ENCODE measurements at places on chromosomes 7 and 10. TPM values are rescaled to one million over a fixed set of nuclear protein-coding genes. Genes with fewer than 3 reads are reported as not detected.

DNA sequence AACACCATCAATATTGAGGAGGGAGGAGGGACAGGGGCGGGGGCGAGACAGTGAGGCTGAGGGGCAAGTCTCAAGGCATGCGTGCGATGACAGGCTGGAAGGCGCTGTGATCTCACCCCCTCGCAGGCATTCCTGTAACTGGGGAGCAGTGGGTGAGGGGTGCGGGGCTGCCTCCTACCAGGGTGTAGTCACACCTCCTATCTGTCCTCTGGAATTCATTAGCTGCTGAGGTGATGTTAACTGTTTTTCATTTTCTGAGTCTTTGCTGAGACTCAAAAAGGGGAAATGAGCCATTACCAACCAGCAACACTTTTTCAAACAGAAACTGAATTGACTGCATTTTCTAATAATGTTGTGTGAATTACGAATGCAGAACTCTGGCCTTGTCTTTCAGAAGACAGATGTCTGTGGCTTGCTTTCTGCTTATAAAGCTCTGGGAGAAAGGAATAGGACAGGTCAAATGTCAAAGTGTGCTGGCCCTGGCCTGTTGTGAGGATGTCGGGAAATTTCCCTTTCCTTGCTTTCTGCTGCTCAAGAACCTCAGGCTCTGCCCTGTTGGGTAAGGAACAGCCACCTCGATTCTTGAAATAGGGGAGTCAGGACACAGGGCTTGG lies 23.7 kb upstream of the CDH23 start:
- H3K36me3 ChIP-seq = no peaks in the 10 kb centered on the region
- H3K27me3 ChIP-seq = peaks cover 8% of the 10 kb centered on the region
- no peak overlapping the region for H3K27ac ChIP-seq

- no peaks in the 10 kb centered on the region for H3K36me3 ChIP-seq
- DNase-seq = no peak
- no peak overlapping the region for H3K4me3 ChIP-seq
- no peaks in the 10 kb centered on the region for H3K27me3 ChIP-seq
- no peak overlapping the region for H3K27ac ChIP-seq
These were observed 227.7 kb downstream of the CRPPA start for GRCh38 chr7:16193631-16194030.

- no peaks in the 10 kb centered on the region for H3K4me1 ChIP-seq
- no peak for DNase-seq
- no peaks in the 10 kb centered on the region for H3K36me3 ChIP-seq
- H3K4me3 ChIP-seq = no peak overlapping the region
- H3K27me3 ChIP-seq = no peaks in the 10 kb centered on the region
- H3K27ac ChIP-seq = no peak overlapping the region
These were observed 395.9 kb downstream of the SORCS3 start for GRCh38 chr10:105037022-105037421.

DNA sequence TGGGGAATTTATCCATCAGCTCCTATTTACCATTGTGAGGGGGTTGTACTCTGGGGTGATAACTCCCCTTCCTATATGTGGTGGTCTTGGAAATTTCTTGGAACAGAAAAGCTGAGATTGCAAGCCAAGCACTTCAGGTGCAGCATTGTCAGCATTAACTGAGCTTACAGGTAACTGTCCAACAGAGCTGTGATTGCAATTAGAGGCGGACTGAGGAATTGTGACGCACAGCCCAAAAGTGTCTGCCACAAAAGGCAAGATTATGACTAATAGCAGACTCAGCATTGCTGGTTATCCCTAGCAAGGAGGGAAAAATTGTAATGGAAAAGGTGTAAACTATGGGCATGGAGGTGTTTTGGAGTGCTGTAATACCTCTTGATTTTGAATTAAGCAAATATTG lies 126.1 kb upstream of the AGR3 start:
- H3K4me3 ChIP-seq = no peak overlapping the region
- no peak overlapping the region for H3K27ac ChIP-seq
- H3K4me1 ChIP-seq = no peaks in the 10 kb centered on the region
- no peaks in the 10 kb centered on the region for H3K27me3 ChIP-seq
- no peak for DNase-seq
- H3K36me3 ChIP-seq = no peaks in the 10 kb centered on the region

The ERV3-1 gene
- total RNA-seq = 23.1 TPM

The CLRN3 gene
- total RNA-seq = not detected

The FKBP6 gene
- total RNA-seq = not detected

GRCh38 chr10:102683736-102684135 lies 30.5 kb downstream of the ARL3 start:
- H3K36me3 ChIP-seq = no peaks in the 10 kb centered on the region
- H3K4me1 ChIP-seq = no peaks in the 10 kb centered on the region
- no peak overlapping the region for H3K27ac ChIP-seq
- no peaks in the 10 kb centered on the region for H3K27me3 ChIP-seq
- no peak overlapping the region for H3K4me3 ChIP-seq
- DNase-seq = no peak

- H3K4me1 ChIP-seq = no peaks in the 10 kb centered on the region
- no peak overlapping the region for H3K27ac ChIP-seq
- no peaks in the 10 kb centered on the region for H3K27me3 ChIP-seq
- no peaks in the 10 kb centered on the region for H3K36me3 ChIP-seq
These were observed 25.4 kb upstream of the ELN start for GRCh38 chr7:74002474-74003017.

- no peak overlapping the region for H3K4me3 ChIP-seq
- H3K27me3 ChIP-seq = no peaks in the 10 kb centered on the region
- H3K4me1 ChIP-seq = no peaks in the 10 kb centered on the region
- no peaks in the 10 kb centered on the region for H3K36me3 ChIP-seq
- no peak overlapping the region for H3K27ac ChIP-seq
These were observed 42.7 kb downstream of the INPP5F start for GRCh38 chr10:119768455-119769094.

The RELN gene
- total RNA-seq = 0.10 TPM

The EIF4EBP2 gene
- 48.2 TPM for total RNA-seq

- no peak overlapping the region for H3K4me3 ChIP-seq
- H3K27ac ChIP-seq = no peak overlapping the region
- no peaks in the 10 kb centered on the region for H3K36me3 ChIP-seq
- no peaks in the 10 kb centered on the region for H3K27me3 ChIP-seq
These were observed 325.8 kb upstream of the ZMIZ1 start for GRCh38 chr10:78742730-78743615.

DNA sequence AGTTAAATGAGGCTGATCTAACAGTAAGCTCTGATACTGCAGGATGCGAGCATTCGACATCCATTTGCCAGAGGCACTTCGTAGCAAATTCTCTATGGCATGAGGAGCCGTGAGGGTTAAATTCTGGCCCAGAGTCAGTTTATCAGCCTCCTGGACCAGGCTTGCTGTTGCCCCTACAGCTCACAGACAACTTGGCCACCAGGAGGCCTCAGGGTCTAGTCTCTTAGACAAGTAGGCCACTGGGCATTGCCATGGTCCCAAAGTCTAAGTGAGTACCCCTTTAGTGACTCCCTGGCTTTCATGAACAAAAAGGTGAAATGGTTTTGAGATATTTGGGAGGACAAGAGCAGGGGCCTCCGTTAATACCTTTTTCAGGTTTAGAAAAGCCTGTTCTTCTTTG lies 178.0 kb upstream of the MBL2 start:
- no peak for DNase-seq
- H3K4me1 ChIP-seq = no peaks in the 10 kb centered on the region
- H3K4me3 ChIP-seq = no peak overlapping the region
- no peak overlapping the region for H3K27ac ChIP-seq

The STAMBPL1 gene
- total RNA-seq = 25.2 TPM

The MCM10 gene
- 22.8 TPM for total RNA-seq

GRCh38 chr7:16514271-16514670 lies 12.4 kb upstream of the LRRC72 start:
- no peaks in the 10 kb centered on the region for H3K36me3 ChIP-seq
- no peak overlapping the region for H3K4me3 ChIP-seq
- H3K27ac ChIP-seq = no peak overlapping the region
- DNase-seq = no peak
- 0 out of 2 replicates have a peak, but pooled peaks cover 2% of the 10 kb centered on the region for H3K27me3 ChIP-seq
- H3K4me1 ChIP-seq = no peaks in the 10 kb centered on the region

DNA sequence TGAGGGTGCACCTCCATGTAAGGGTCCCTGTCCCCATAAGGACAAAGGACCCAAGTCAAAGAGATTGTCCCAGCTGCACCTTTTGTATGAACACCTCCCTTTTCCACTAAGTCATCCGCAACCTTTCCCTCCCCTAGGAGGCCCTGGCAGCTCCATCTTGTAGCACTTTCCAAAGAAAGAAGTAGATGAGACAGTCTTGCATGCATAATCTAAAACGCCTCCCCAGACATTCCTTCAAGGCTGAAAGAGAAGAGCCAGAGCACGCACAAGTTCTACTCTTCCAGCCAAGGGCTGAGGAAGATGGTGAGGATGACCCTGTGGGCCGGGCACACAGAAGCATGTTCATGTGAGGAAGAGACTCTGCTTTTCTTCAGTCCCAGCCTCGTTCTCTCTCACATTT lies 194.4 kb downstream of the TNS3 start:
- no peak overlapping the region for H3K4me3 ChIP-seq
- peaks cover 54% of the 10 kb centered on the region for H3K4me1 ChIP-seq
- no peaks in the 10 kb centered on the region for H3K27me3 ChIP-seq
- H3K36me3 ChIP-seq = peaks cover 45% of the 10 kb centered on the region
- DNase-seq = no peak

DNA sequence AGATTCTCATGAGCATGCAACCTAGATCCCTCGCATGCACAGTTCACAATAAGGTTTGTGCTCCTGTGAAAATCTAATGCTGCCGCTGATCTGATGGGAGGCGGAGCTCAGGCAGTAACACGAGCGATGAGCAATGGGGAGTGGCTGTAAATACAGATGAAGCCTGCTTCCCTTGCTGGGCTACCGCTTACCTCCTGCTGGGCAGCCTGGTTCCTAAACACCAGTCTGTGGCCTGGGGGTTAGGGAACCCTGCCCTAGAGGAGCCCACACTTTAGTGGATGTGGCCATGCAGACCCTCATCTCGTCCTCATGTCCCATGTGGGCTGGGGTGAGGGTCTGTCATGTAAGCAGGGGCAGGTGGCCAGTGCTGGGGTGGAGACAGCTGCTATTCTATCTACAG lies 417.6 kb downstream of the GLRX3 start:
- H3K4me1 ChIP-seq = no peaks in the 10 kb centered on the region
- no peaks in the 10 kb centered on the region for H3K36me3 ChIP-seq
- DNase-seq = no peak
- H3K27ac ChIP-seq = no peak overlapping the region
- no peak overlapping the region for H3K4me3 ChIP-seq

DNA sequence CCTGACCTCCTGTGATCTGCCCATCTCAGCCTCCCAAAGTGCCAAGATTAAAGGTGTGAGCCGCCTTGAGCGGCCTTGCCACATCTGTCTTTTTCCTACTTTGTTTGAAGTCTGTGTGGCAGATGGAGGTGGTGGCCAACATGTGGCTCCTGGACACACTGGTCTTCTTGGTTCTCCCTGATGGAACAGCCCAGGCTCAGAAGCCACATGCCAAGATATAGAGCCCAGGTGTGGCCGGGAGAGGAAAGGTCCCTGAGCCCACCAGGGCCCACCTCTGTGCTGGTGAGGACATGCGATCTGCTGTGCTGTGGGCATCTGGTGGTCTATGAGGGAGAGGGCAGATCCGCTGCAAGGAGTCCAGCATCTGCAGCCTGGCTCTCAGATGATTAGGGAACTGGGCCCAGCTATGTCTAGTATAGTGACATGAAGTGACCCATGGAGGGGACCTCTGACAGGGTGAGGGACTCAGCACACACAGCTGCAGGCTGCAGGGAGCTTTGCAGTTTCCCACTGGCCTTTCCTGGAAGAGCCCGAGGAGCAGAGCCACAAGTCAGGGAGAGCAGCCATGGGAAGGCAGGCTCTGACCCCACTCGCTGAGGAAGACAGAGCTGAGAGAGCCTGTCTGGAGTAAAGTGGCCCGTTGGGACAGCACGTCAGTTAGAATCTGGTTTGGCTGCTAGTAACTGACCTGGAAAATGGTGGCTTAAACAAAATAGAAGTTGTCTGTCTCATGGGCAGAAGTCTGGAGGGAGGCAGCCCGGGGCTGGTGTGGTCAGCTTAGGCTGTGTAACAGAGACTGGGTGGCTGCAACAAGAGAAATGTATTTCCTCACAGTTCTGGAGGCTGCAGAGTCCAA lies 25.9 kb downstream of the ADCY1 start:
- peaks cover 16% of the 10 kb centered on the region for H3K27me3 ChIP-seq
- H3K27ac ChIP-seq = no peak overlapping the region
- H3K4me1 ChIP-seq = no peaks in the 10 kb centered on the region
- DNase-seq = no peak

The OPN4 gene
- total RNA-seq = not detected

- DNase-seq = no peak
- H3K4me3 ChIP-seq = no peak overlapping the region
- H3K27me3 ChIP-seq = no peaks in the 10 kb centered on the region
- peaks cover 58% of the 10 kb centered on the region for H3K36me3 ChIP-seq
These were observed 50.2 kb downstream of the SND1 start for GRCh38 chr7:127702052-127702652.

GRCh38 chr7:114822131-114822530 lies 99.8 kb upstream of the MDFIC start:
- H3K4me1 ChIP-seq = no peaks in the 10 kb centered on the region
- H3K27me3 ChIP-seq = no peaks in the 10 kb centered on the region
- H3K36me3 ChIP-seq = no peaks in the 10 kb centered on the region

The ANKRD2 gene
- 0.98 TPM for total RNA-seq

DNA sequence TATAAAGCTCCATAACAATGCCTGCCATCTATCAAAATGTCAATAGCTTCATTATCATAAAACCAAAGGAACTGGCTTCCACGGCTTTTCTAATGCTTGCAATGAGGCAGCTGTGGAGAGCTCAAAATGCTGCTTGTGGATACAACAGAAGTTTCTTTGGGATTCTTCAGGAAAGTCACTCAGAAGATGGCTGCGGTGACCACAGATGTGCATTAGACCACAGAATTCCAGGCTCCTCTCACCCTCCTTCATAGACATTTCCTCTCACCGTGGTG lies 77.2 kb downstream of the CDCA7L start:
- H3K4me3 ChIP-seq = no peak overlapping the region
- H3K27me3 ChIP-seq = no peaks in the 10 kb centered on the region
- H3K27ac ChIP-seq = no peak overlapping the region
- no peaks in the 10 kb centered on the region for H3K4me1 ChIP-seq
- DNase-seq = no peak

GRCh38 chr10:43854007-43854406 lies 205.3 kb upstream of the ZNF32 start:
- H3K27me3 ChIP-seq = peaks cover 6% of the 10 kb centered on the region
- no peak for DNase-seq
- H3K27ac ChIP-seq = no peak overlapping the region
- H3K4me3 ChIP-seq = no peak overlapping the region
- H3K36me3 ChIP-seq = no peaks in the 10 kb centered on the region

The ABCA13 gene
- 1.7 TPM for total RNA-seq

- no peaks in the 10 kb centered on the region for H3K36me3 ChIP-seq
- no peak overlapping the region for H3K4me3 ChIP-seq
- no peak for DNase-seq
- no peak overlapping the region for H3K27ac ChIP-seq
These were observed 44.7 kb upstream of the GARS1 start for GRCh38 chr7:30549931-30550493.

DNA sequence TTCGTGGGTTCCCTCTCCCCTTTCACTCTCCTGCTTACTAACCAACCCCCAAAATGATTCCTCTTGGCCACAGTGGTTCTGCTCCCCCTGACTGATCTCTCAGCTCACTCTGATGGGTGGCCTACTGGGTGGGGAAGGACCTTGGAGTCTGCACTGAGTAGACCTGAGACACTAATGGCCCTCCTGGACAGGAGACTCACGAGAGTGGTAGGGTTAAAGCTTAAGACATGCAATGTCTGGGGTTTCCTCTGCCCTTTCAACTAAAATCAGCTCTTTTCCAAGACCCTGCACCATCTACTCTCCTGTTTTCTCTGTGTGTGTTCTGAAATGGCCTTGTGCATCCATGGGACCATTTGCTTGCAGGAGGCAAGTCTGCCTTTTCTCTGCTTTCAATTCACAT lies 631.4 kb downstream of the ACTR3B start:
- DNase-seq = no peak
- H3K36me3 ChIP-seq = no peaks in the 10 kb centered on the region
- H3K27ac ChIP-seq = no peak overlapping the region
- H3K4me3 ChIP-seq = no peak overlapping the region
- H3K27me3 ChIP-seq = no peaks in the 10 kb centered on the region
